Left lung (tissue), 14 donors: ENCODE measurements at places on chromosomes 6 and 20. TPM values are rescaled to one million over a fixed set of nuclear protein-coding genes. Genes with fewer than 3 reads are reported as not detected.

Gene C6orf163
- 5.3 TPM for polyA plus RNA-seq

DNA sequence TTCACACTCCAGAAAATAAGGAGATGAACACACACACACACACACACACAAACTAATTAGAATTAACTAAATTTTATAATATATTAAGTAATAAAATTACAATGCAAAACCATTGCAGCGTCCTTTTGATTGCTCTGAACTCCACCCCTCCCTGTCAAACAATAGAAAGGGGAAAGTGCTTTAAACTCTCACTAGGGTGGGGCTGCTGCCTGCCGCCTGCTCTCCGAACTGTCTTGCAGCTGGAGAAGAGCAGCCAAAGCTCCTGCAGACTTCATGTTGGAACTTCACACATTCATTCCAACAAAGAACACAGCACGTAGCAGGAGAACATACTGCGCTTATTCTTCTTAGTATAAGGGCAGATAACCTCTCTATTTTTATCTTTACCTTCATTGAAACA is 83.2 kb downstream of the GCLC start:
- DNase-seq = no peak

DNA sequence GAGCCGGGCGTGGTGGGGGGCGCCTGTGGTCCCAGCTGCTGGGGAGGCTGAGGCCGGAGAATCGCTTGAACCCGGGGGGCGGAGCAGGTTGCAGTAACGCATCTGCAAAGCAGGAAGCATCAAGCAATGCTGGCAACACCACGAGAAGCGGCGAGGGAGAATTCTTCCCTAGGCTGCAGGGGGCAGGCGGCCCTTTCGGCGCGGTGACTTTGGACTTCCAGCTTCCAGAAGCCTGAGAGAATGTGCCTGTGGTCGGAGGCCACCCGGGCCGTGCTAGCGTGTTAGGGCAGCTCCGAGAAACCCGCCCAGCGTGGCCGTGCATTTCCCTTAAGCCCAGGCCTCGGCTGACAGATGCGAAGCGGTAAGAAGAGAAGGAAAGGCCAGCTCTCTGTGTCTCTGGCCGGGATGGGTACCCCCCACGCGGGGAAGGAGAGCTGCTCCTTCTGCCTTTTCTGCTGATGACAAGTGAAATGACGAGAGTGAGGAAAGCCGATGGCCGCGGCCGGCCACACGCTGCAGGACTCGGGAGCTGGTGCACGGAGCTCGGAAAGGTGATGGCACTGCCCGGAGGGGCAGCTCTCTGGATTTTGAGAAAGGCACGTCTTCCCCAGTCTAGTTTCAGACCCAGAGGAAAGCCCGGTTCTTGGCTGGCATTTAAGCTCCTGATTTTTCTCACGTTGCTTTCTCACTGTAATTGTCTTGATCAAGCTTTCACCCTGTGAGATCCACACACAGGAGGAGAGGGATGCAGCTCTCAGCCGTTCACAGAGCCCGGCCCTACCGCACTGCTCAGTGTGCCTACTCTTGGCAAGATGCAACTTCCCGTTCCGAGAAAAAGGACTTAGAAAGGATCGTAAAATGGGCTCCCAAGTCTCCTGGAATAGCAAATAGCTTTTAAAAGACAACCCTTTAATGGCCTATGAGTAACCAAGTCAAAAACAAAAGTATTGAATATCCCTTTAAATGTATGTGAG is 68.3 kb upstream of the EXOC2 start:
- no peak for DNase-seq

DNA sequence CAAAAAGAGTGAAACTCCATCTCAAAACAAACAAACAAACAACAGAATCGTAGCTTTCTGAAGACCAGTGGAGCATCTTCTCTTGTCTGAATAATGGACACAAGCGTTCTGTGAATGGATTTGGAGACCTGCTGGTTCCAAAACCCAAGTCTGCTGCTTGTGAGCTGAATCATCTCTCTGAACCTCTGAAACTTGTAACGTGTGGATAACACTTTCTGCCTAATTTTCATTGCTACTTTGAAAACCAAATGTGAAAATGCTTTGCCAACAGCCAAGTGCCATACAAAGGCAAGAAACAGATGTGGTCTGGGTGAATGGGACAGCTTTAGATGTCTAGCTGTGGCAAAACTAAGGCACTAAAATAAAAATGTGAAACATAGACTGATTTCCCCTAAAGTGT is 44.3 kb downstream of the PHACTR1 start:
- DNase-seq = no peak

- DNase-seq = no peak
Observed at GRCh38 chr6:112695001-112695400, 347.9 kb downstream of the RFPL4B start.

Gene DEF6
- polyA plus RNA-seq = 6.4 TPM

GRCh38 chr6:142395266-142395665 is 93.5 kb downstream of the ADGRG6 start:
- DNase-seq = no peak

Gene MICB
- polyA plus RNA-seq = 1.0 TPM

DNA sequence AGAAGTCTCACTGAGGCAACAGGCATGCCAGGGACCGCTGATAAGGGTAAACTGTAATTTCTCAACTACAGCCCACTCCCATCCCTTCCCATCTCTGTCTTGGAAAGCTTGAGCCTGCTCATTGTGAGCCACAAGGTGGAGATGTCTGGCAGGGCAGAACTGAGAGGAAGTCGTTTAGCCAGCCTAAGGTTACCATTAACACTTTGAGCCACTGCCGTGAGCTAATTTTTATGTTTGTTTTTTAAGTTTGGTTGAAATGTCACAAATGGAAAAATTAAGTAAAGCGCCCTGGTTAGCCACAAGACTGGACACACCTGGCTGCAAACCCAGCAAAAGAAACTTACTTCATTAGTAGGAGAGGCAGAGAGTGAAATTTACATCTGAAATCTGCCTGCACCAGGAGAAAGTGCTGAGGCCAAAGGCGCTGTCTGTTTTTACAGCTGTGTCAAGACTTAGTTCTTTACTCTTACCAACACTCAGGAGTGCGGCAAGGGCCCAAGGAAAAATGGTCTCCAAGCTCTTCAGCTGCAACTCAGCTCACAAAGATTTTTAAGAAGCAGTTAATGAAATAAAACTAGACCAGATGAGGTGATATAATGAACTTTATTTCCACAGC is 50.0 kb upstream of the FAM83C start:
- DNase-seq = no peak

- no peak for DNase-seq
Observed at GRCh38 chr6:120918137-120918536, 416.1 kb downstream of the TBC1D32 start.

Gene MYH7B
- polyA plus RNA-seq = 2.0 TPM

DNA sequence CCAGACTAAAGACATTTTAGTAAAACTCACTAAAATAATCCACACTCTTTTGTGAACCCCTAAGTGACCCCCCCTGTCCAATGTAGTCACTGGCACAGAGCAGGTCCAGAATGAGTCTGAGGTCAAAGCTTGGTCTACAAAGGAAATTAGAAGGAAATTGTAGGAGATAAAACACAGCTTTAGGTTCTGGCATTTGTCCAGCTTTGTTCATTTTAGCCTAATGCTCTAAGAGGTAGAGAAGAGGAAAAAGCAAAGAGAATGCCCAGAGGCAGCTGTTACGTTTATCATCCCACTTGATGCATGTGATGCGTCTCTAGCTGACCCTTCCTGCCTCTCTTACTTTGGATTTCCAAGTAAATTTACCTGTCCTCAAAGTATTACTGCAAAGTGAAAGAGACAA is 62.5 kb downstream of the CNKSR3 start:
- DNase-seq = peak; percentile 64

Gene XKR7
- 0.19 TPM for polyA plus RNA-seq

Gene RAET1G
- 1.7 TPM for polyA plus RNA-seq

DNA sequence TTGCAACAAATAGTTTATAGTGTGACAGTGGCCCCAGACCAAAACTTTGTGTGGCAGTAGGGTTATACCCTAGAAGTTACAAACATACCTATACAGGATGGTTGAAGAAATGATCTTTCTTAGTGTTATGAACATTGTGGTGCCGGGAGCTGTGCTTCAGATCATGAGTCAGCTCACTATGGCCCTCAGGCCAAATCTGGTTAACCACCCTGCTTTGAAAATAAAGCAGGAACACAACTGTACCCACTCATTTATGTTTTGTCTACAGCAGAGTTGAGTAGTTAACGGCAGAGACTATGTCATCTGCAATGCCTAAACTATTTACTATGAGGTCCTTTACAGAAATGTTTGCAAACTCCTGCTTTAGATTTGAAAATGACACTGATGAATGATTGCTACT is 24.3 kb downstream of the AKAP7 start:
- no peak for DNase-seq

DNA sequence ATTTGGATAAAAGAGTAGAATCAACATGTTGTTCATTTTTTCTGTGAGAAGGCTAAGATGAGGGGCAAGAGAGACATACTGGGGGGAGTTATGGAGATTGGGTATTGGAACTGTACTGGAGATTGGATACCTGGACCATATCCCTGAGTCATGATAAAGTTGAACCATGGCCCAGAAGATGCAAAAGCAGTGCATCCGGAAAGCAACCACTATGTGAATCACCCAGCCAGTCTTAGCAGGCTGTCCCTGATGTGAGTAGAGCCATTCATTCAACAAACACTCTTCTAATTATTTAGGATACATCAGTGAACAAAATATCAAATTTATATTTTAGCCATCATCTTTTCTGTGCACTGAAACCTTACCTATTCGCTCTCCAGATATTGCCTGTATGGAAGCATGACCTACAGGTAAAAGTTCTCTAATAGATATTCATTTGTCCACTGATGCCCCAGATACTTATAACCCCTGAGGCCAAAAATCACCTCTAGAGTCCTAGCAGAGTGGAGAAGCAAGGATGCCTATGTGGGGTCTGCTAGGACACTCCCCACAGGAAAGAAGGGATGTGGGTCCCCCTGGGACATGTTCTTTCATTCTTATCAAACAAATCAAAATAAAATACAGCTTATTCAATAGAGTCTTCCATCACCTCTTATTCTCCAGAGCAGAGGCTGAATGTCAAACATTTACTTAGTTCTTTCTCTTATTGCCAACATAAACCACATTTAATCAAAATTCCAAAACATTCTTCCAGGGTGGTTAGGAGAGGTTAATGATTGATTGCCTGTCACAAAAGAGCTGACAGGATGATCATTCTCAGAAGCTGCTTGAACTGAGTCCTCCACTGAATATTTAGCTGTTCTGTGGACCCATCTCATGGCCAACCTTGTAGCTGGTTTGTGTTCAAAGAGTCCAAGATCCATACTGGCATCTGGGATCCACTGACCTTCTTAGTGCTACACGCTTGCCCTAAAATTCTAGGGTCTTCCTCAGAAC is 37.0 kb upstream of the PKHD1 start:
- DNase-seq = no peak

Gene CYB5R4
- polyA plus RNA-seq = 10.9 TPM

DNA sequence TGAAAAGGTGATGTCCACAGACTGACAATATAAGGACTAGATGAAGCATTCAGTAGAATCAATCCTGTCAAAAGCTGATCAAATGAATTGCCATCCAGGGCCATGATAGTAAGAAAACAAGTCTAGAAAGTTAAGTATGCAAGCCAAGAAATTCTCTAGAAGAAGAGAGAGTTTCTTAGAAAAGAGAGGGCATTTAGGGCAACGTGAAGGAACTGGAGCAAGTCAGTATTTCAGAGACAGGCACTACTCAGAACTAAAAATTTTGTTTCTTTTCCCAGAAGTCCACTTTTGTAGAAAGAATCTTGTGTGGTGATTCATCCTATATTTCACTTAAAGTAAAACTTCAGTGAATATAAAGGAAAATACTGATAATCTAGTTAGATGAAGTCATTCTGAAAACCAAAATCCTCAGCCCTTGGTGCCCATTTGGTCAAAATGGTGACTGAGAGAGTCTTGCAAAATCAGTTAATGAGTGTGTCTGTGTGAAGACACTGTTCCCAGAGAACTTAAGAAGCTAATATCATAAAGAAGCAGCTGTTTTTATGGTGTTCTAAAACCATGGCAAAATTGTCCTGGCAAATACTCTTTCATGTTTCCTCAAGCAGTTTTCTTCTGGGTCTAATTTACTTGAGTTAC is 82.2 kb downstream of the COL19A1 start:
- no peak for DNase-seq

DNA sequence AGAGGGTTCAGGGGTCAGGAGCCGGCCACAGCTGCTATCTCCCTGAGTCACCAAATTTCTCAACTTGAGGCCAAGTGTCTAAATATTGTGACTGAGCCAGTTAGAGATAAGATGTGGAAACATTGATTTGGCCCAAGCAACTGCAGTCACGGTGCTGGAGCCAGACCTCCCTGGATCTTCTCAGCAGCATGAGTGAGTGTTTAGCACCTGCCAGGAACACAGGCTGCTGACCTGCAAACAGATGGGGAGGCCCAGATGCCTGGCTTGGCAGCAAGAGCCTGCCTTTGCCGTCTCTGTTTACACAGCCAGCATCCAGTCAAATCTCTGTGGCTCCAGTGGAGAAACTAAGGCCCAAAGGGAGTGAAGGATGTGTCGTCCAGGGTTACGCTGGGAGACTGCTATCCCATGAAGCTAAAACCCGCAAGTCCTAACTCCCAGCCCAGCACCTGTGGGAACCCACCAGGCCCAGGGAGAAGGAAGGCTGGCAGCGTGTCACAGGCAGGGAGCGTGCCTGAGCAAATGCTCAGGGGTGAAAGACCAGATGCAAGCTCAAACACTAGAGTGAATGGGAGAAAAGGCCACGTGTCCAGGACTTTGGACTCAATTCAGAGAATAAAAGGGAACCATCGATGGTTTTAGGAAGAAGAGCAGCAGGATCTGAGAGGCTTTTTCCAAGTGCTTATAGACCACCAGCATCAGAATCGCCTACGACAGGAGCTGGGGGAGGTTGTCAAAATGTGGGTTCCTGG is 15.9 kb upstream of the PTGIS start:
- no peak for DNase-seq

DNA sequence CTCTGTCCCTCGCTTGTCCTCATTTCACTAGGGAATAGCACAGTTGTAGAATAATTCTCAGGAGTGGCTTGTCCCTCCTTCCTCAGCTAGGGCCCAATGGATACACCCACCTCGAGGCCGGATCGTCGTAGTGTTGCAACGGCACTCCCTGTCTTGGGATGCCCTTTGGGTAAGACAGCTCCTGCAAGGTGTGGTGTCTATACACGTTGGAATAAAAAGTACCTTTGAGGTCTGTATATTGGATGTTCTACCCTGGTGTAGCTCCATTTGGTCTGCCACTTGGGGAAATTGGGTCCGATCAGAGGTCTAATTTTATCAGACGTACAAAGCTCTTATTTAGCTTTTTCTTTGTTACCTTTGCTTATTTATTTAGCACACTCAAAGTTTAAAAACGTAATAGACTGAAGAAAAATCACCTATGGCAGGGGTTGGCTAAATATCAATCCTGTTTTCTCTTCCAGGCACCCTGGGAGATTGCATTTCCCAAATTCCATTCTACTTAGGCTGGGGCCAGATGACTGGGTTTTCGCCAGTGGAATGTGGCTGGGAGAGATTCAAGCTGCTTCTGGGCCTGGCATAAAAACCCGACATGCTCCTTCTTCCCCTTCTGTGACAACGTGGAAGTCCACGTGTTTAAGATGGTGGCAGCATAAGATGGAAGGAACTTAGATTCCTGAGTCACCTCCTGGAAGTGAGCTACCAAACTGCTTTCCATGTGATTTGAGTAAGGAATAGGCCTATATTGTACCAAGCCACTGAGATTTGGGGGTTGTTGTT is 82.3 kb upstream of the CD83 start:
- peak; percentile 13 for DNase-seq
